ENCODE measurements at places on chromosomes 16 and 17. TPM values are rescaled to one million over a fixed set of nuclear protein-coding genes. Genes with fewer than 3 reads are reported as not detected.

DNA sequence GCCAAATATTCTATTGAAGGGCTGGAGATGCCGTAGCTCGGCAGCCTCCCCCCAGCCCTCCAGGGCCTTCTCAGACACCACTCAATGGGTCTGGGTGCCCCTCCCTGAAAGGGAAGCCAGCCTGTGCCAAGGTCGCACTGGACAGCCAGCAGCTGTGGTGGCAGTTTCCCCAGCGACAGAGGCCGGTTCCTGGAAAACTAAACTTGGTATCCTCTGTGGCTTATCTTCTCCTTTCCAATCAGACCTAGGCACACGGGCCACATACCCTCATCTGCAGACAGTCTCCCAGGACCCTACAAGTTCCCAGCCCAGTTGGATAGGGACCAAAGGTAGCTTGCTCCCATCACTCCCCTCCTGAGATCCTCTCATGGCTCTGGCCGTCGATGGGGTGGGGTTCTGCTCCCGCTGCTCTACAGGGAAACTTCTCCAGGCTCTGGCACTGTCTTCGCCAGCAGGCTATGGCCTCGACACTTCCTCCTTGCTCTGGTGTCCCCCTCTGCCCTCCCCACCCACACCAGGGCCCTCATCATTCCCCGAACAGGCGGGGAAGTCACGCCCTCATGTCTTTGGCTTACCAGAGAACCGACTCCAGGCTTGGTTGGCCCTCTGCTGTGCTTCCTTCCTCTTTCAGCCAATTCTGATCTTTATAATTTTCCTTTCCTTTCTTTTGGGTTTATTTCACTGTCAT lies 18.3 kb upstream of the IL21R start:
- DNase-seq = no peak

- DNase-seq = no peak
These were observed 209.3 kb downstream of the MSI2 start for GRCh38 chr17:57465610-57466009.

RHBDL3 gene
- 0.88 TPM for total RNA-seq

KRTAP4-9 gene
- total RNA-seq = not detected

- peak; percentile 43 for DNase-seq
These were observed 182.8 kb downstream of the SEC14L1 start for GRCh38 chr17:77323413-77324171.

DNA sequence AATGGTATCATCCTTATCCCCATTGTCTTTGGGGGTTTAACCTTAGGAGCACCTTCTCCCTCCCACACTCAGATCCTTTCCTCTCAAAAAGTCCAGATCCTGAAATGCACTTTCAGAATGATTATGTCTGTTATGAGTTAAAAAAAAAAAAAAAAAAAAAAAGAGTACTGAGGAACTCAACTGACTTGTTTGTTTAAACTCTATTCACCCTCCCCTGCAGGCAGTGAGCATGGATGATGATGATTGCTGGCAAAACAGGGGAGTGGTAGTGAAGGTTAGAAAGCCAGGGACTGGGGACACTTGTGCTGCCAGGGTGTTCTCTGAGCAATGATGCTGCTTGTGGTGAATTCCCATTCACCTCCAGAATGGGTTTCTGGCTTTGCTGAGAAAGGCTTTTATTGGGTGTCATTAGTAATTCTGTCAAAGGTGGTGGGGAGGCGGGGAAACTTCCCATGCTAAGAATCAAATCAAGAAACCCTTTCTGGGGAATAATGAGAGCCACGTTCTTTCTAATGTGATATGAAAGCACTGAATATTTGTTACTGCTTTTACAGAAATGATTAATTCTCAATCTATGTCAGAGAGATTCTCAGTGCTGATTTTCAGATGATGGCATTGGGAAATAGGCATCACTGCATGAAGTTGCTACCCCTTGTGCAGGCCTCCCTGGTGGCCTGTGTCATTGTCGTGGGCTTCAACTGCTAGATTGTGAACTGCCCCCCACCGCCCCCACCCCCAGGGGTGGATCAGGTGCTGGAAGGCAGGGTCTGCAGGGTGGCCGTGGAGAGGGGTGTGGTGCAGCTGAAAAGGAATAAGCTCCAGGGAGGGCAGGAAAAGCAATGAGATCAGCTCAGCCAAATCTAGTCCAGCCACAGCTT lies 14.1 kb downstream of the CCL4 start:
- no peak for DNase-seq

All from activated naive CD8-positive, alpha-beta T cell treated with anti-CD3 and anti-CD28 coated beads, Interleukin-2, amount 10 ng/mL, durations not matched to agents 7 days and 5 days (primary cell).